NCI-H1436 (cell line): ENCODE measurements at places on chromosomes 12 and 14.
A peak's percentile ranks its signal among the peaks of the same experiment; 100 is the strongest.

GRCh38 chr14:76261371-76261811 is 109.7 kb downstream of the GPATCH2L start:
- no peak for DNase-seq

- no peak for DNase-seq
Measured at GRCh38 chr12:30913323-30913722, 13.2 kb upstream of the TSPAN11 start.

DNA sequence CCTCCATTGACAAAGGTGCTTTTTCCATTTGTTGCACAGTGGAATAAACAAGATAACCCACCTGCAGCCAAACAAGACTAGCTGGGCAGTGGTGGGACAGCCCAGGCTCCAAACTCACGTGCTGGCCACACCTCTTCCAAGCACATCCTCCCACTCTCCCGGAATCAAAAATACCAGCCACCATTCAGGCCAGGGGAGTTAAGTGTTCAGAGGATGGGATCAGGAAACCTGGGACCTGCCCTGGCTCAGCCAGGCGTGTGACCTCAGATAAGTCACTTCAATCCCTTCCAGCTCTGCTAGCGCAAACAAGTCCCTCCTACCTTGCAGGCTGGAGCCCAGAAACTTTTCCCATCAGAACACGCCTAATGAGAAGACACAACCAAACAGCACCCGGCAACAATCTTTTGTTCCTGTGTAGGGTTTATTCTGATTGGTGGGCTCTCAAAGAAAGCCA is 43.3 kb downstream of the ACTN1 start:
- DNase-seq, result no peak

- DNase-seq, result peak; percentile 2
Measured at GRCh38 chr12:92506460-92506859, 196.3 kb upstream of the PLEKHG7 start.

DNA sequence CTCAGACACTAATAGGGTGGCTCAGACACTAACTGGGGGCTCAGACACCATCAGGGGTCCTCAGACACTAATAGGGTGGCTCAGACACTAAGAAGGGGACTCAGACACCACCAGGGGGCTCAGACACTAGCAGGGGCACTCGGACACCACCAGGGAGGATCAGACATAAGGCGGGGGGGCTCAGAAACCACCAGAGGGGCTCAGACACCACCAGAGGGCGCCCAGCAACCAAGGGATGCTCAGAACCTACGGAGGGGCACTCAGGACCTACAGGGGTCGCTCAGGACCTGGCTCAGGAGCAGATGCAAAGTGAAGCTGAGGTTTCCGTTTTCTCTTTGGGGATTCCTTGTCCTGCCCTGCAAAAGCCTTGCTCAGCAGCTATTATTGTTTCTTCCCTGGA is 448.5 kb downstream of the TMEM121 start:
- peak; percentile 23 for DNase-seq

GRCh38 chr12:47557386-47557785 is 148.4 kb downstream of the RPAP3 start:
- DNase-seq, result no peak

DNA sequence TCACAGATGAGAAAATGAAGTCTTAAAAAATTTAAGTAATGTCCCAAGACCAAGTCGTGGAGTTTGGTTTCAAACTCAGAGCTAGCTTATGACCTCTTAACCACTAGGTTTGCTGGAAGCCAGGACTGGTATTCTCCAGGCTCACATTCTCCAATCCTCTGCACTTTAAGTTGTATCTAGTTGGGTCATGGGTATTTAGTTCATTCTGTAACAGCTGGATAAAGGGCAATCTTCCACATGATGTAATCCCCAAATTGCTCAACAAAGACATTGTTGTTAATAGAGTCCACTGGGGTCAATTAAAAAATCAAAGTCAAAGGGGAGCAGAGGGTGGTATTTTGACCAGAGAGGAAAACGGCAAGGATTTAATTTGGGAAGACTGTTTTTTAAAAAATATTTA is 17.8 kb upstream of the GAS2L3 start:
- DNase-seq, result no peak

- DNase-seq, result no peak
Measured at GRCh38 chr12:16155938-16156337, 121.5 kb downstream of the SLC15A5 start.

GRCh38 chr12:91327131-91327530 is 144.5 kb upstream of the DCN start:
- DNase-seq, result no peak

- DNase-seq, result no peak
Measured at GRCh38 chr14:65025818-65026217, 39.1 kb downstream of the FNTB start.
